Occipital lobe (tissue), 3 donors: ENCODE measurements at places on chromosomes 2 and 18. TPM values are rescaled to one million over a fixed set of nuclear protein-coding genes. Genes with fewer than 3 reads are reported as not detected.

The CHRNG gene
- total RNA-seq: 0.16 TPM

The ABCG8 gene
- 0.31 TPM for total RNA-seq

The SRD5A2 gene
- total RNA-seq: not detected

The RAB27B gene
- total RNA-seq: 35.1 TPM

The LPIN2 gene
- total RNA-seq: 39.9 TPM

DNA sequence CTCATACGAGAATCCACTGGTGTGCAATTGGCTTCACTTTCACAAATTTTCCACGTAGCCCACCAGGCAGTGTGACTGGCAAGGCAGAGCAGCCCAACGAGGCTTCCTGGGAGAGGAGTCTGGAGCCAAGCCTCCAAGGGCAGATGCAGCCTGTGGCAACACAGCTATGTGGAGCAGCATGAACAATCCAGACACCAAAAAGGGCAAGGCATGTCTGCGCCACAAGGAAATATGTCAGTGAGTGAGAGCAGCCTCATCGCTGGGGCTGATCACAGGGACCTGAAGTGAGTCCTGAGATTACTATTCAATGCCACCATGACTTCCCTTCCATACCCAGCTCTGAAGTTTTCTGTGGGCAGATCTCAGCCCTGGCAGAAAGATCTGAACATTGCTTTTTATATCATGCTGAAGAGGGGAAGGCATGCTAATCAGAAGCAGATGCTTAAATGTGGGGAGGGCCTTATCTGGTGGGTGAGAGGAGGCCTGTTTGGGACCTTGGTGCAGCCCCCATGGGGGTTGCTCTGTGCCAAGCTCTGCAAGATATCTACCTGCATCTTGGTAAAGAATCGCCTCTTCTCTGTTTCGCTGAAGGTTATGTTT is 40.0 kb upstream of the PUM2 start:
- DNase-seq: no peak

GRCh38 chr2:215466097-215466909 is 30.4 kb upstream of the FN1 start:
- no peak for DNase-seq

- DNase-seq: no peak
These were observed 11.4 kb downstream of the UBE2E3 start for GRCh38 chr2:180991820-180992219.

GRCh38 chr2:73072416-73072815 is 904 bp upstream of the SFXN5 start:
- no peak for DNase-seq

DNA sequence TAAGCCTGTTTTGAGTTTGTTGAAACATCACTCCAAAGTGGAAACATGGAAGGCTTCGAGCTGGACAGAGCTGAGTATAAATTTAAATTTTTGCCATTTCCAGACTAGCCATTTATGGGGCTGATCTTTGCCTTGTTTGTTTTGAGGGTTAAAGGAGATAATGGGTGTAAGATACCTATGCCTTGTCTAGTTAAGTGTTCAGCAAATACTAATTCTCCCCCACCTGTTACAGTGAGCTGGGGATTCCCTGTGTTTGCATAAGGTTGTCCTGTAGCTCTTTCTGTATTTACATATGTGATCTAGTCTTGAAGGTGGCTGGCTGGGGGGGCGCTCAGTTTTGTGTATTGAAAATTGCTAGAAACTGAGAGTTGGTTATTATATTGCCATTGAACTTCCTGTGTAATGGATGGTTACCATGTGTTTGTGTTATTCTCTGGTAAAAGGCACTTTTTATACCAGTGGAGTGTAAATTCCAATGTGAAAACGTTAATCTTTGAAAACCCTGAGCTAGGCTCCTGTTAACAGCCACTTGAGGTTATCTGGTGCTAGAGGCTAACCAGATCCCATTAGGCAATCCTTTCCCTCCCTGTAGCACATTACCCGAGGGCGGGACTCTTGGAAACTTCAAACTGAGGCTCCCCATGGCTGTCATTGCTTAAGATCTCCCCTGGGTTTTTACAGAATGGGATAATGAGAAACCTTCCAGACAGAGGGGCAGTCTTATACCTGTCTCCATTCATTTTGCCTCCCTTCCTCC is 26.7 kb downstream of the TANC1 start:
- no peak for DNase-seq

DNA sequence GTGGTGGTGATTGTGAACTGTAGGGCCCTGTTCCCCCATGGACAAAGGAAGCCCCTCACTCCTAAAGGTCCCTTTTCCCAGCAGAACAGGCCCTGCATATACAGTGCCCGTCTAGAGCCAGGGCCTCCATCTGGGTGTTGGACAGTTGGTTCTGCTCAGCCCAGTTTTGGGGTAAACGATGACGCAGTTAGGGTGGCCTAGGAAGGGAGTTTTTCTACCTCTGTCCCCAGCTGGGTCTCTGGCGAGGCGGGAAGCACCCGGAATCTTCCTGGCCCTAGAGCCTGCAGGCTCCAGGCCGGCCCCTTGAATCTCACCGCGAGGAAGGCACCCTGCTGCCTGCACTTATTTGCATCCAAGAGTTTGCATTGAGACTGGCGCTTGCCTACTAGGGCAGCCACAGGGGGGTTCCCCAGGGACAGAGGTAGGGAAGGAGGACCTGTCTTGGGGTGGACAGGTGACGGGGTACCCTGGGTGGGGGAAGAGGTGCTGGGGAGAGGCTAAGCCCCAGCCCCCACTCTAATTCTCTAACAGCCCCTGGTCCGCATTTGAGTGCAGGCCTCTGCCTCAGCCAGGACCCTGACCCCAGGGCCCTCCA is 529 bp upstream of the MTA3 start:
- DNase-seq: peak; percentile 26

DNA sequence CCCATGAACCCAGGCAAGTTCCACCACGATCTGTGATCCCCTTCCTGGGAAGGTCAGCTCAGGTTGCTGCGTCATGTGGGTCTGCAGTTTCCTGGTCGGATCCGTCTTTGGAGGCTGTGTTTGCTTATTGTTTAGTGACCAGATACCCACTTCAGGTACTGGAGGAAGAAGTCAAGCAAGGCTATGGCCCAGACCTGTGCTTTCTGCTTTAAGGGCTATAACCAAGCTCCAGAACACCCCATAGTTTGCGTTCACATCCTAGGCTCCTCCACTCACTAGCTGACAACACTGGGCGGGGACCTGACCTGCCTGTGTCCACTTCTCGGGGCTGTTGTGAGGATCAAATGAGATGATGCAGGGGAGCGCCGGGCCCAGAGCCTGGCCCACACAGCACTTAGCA is 44.0 kb downstream of the MAL start:
- DNase-seq: no peak

- no peak for DNase-seq
These were observed 18.6 kb downstream of the NPC1 start for GRCh38 chr18:23567671-23568070.

DNA sequence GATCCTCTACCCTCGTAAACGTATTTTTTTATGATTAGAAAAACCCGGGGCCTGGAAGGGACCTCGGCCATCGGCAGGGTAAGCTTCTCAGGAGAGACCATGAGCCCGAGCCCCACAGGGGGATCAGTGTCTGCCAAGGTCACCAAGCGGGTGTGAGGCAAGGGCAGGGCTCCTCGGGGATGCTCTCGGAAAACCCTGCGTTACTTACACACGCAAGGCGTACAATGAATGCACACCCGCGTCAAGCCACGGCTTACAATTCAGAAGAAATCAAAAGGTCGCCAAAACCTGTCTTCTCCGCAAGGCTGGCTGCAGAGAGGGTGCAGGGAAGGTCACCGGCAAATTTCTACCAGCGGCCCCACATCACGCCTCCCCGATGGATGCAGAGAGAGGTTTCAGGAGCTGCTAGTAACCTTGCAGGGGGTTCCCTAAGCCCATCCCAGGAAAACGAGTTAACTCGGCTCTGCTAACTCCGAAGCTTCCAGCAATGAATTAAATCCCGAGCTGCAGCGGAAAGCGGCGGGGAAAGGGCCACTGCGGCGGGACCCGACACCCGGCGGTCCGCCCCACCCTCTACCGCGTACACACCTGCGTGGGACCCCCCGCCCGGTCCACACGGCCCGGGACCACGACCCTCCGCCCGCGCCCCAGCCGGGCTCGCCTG is 638 bp downstream of the ST3GAL5 start:
- DNase-seq: peak; percentile 52

DNA sequence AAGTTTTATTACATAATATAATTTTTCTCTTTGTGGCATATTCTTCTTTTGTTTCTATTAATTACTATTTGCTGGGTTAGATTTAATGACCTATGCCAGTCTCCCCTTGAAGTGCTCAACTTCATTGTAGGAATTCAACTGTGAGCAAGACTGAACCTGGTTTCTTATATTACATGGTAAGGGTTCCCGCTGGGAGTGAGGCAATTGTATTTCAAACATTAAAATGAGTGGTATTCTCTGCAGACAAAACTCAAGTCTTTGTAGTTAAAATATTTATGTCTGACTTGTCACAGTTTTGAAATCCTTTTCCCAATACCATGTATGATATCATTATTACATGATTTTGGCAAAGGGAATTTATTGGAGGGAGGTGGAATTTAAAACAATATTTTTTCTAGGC is 278.7 kb downstream of the GULP1 start:
- DNase-seq: no peak

DNA sequence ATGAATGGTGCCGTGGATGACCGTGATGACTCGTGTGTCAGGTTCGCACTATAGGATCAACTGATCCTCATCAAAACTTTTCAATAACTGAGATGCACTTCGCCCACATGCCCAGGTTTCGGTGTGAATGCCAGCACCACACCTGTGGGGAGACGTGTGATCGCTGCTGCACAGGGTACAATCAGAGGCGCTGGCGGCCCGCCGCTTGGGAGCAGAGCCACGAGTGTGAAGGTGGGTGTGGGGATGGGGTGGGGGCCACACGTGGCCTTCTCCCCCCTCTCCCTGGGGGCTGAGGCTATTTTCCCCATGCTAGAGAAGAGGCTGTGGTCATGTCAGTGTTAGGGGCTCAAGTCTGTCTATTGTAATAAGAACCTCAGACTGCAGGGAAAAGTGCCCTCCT is 69.0 kb downstream of the LAMA3 start:
- no peak for DNase-seq

DNA sequence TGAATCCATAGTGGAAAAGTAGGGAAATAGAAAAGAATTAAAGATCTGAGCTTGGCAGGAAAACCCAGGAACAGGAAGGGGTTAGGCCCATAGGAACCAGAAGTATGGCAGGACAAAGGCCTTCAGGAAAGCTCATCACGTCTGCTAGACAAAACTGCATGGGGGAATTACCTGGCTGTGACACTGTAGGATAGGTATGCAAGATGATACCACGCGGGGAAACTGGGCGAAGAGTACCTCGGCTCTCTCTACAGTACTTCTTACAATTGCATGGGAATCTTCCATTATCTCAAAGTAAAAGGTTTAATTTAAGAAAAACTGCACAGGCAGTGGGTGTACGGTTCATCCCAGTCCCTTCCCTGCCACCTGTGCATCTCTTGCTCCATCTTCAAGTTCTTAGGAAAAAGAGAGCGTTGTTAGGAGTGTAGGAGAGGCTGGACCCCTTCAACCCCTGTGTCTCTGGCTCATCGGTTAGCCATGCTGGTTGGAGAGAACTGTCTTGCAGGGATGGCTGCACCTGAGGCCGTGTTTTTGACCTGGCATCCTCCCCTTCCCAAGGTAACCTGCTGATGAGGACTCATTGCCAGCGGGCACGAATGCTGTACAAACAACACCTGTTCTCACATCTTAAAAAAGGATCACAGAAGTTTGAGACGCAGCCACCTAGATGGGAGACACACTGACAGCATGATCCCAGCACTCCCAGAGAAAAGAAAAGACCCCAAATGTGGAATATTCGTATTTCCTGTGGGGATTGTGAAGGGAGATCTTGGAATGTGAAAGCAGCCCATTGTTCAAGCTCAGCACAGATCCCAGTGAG is 120.5 kb upstream of the COPS8 start:
- DNase-seq: no peak

DNA sequence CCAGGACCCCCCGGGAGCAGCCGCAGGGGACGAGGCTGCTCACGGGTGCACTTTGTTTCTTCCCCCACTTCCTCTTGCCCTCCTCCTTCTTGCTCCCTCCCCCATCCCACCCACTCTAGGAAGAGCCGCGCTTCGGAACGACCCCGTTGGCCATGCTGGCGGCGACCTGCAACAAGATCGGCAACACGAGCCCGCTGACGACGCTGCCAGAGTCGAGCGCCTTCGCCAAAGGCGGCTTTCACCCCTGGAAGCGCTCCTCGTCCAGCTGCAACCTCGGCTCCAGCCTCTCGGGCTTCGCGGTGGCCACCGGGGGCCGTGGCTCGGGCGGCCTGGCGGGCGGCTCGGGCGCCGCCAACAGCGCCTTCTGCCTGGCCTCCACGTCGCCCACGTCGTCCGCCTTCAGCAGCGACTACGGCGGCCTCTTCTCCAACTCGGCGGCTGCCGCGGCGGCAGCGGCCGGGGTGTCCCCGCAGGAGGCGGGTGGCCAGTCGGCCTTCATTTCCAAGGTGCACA is 1.3 kb downstream of the SP9 start:
- DNase-seq: no peak

- DNase-seq: no peak
These were observed 18.1 kb downstream of the CCDC141 start for GRCh38 chr2:179031731-179032408.

DNA sequence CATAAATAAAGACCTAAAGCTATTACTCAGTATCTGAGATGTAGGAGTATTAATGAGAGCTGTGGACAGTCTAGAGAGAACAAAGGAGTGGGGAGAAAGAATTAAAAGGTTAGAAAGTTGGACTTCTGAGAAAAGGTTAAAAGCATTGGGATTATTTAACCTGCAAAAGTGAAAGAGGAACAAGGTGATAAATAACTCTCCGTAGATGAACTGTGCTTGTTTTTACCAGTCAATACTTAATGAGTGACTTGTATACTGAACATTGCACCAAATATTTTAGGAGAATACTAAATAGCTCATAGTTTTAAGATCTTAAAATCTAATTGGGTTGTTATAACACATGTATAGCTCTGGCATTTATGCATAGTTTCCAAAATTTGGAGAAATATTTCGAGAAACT is 137.5 kb downstream of the GPD2 start:
- no peak for DNase-seq

- no peak for DNase-seq
These were observed 40.6 kb upstream of the CCBE1 start for GRCh38 chr18:59737776-59738300.

- no peak for DNase-seq
These were observed 143.7 kb downstream of the MC4R start for GRCh38 chr18:60228609-60229595.

- no peak for DNase-seq
These were observed 473.2 kb upstream of the SPHKAP start for GRCh38 chr2:228654707-228655106.

- DNase-seq: no peak
These were observed 111.1 kb downstream of the RIT2 start for GRCh38 chr18:43004421-43004820.
